Umbilical cord (tissue), 2 donors: ENCODE measurements at places on chromosomes 1 and 21.

DNA sequence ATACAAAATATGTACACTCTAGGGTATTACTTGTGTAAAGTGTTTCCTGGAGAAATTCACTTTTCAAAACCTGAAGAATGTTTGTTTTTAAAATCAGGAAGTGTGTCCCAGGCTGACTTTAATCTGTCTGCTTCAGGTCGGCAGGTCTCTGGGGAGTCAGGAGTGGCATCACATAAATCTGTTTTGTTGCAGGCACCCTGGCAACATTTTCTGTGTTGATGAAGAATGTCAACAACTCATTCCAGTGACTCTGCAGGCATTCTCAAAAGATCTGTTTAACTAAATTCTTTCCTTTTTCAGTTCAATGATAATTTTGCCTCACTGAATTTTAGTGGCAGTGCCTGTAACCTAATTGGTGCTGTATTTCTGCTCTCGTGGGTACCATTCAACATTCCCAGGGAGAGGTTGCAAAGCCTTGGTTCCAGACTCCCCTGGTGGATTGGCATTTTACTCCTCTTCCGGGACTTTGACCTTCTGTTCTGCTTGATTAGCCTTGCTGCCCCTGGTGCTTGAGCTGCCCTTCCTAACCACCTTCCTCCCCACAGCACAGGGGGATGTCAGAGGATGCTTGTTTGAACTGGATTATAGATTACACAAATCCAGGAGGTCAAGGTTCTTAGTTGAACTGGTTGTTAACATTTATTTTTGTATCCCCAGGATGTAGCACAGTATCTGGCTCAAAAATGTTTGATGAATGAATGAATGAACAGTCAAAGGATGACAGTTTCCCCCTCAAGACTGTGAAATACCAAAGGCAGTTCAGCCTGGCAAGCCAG is 55.4 kb upstream of the LPGAT1 start:
- no peak for DNase-seq

DNA sequence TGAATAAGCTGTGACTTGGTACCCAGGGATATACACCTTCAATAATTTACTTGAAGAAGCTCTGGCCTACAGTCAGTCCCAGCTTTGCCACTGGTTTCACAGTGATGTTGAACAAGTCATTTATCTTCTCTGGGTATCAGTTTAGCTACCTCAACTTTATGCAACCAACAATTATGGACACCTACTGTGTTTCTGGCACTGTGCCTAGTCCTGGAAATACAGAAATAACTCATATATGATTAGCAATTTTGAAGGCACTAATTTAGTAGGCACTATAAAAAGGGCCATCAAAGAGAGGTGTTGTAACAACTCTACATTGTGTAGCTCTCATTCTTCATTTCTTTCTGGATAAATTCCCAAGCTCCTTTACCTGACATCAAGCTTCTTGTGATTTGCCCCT is 88.6 kb upstream of the SPATA6 start:
- DNase-seq: no peak

GRCh38 chr1:109790735-109791494 is 27.2 kb upstream of the EPS8L3 start:
- DNase-seq: peak; percentile 68

GRCh38 chr1:93384656-93385055 is 38.9 kb downstream of the DR1 start:
- DNase-seq: no peak

- DNase-seq: no peak
Measured at GRCh38 chr1:38580594-38580993, 279.0 kb downstream of the RRAGC start.

DNA sequence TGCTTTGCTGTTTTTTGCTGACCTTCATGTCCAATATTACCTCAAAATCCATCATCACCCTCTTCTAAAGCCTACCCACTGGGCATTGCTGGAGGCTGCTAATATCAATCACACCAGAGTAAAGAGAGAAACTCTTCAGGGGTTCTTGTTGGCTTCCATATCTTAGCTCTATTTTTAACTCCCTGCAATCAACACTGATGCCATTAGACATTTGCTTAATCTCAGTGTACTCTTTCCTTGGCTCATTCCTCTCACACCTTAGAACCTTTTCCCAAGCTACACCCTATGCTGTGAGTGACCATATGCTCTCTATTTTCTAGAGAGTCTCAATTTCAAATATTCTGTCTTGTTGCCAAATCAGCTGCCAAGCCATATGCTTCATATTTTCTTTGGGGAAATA is 40.6 kb upstream of the RABGAP1L start:
- DNase-seq: no peak

DNA sequence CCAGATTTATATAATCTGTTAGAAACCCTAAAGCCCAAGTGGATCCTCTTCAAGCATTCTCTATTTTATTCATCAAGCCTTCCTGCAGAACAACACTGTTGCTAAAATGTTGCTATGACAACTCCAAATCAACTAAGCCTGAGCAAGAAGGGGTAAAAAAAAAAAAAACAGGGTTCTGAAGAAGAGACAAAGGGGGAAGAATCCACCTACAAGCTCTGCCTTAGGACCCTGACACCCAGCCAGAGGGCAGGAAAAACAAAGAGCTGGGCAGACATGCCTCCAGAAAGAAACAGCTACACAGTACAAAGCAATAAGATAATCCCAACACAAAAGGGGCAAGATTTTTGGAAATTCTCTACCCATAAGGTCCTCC is 1.3 kb downstream of the USF1 start:
- DNase-seq: no peak

- DNase-seq: no peak
Measured at GRCh38 chr1:220696226-220696862, 6.2 kb downstream of the C1orf115 start.

DNA sequence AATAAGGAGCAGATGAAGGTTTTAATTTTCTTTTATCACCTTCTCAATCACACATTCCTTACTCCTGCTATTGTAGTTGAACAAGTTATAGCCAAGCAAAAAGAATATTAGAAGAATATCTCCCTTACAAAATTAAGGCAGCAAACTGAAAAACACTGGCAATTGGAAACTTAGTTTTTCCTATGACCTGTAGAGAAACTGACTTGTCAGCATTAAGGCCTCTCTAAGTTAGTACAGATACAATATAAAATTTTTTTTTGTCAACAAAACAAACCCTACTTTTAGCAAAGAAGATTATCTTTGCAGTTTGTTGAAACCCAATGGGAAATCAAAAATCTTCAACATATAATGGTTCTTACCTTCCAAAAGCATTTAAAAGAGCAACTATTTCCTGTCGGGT is 61.3 kb downstream of the ERO1B start:
- no peak for DNase-seq

DNA sequence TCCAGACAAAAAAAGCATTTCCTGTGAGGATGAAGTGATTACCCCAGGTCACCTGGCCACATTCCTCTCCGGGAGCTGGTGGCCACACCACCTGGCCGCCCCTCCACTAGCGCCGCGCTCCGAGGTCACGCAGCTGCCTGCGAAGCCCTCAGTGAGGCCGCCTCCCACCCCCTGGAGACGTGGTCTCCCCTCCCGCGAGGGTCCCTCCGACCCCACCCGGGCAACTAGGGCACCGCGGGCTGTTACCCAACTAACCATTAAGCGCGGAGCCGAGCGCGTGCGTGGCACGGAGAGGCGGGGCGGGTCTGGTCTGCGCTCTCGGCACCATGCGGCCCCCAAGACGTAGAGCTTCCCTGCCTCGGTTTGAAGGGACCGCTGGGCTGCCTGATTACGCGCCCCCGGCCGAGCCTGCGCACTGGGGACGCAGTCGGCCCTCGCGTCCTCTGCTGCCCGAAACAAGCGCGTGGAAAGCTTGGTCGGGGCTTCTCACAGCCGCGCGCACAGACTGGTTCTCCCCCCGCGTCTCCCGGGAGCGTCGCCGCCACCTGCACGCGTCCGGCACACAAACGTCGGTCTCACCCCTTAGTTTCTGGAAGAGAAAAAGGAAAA is 106.5 kb downstream of the SLC16A1 start:
- DNase-seq: peak; percentile 62

GRCh38 chr1:72366466-72366865 is 84.1 kb upstream of the NEGR1 start:
- DNase-seq: no peak

GRCh38 chr1:198320759-198321158 is 164.0 kb downstream of the NEK7 start:
- no peak for DNase-seq

DNA sequence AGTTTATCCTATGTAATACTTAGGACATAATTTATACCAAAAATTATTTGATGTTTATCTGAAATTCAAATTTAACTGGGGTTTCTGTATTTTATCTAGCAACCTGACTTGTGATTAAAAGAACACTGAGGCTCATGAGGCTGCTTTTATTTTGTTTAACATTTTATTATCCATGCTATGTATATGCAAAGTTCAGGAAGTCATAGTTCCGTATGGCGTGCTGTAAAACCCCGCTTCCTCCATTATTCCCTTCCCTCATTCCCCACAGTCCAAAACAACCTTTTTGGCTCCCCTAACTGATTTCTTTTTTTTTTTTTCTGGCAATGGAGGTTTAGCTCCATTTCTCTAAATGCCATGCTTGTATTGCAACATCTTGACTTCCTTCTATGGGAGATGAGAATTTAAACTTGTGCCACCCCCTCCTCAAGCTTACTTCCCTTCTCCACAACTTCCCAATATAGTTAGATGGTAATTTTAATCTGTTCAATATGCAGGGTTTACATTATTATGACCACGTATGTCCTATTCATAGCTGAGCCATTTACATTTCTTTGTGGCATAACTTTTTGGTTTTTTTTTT is 138.0 kb upstream of the DNAH14 start:
- peak; percentile 3 for DNase-seq

DNA sequence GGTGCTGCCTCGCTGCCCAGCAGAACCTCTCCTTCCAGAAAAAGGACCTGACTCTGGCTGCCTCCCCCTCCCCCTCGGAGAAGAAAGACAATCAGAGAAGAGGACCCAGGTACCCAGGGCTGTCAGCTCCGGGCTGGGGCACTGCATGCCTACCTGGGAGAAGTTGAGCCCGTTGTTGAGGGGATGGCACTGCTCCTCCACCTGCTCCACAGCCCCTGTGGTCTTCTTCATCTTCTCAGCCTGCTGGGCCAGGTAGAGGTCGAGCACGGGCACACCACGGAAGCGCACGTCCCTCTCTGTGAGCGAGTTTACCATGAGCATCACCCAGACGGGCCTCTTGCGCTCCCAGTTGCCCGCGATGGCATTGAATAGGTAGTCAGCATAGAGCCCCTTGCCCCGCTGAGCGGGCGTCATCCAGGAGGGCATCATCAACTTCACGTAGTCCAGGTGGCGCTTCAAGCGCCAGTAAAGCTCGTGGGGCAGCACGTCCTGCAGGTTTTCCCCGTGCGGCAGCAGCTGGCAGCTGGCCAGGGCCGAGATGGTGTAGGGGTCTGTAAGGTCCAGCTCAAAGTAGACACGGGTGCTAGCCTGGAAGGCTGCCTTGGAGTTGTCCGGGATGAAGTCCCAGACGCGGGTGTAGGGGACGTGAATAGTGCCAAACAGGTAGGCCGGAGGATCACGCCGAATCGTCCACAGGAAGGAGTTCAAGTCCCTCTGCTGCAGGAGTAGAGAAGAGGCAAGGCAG is 3.1 kb downstream of the TRABD2B start:
- DNase-seq: no peak

DNA sequence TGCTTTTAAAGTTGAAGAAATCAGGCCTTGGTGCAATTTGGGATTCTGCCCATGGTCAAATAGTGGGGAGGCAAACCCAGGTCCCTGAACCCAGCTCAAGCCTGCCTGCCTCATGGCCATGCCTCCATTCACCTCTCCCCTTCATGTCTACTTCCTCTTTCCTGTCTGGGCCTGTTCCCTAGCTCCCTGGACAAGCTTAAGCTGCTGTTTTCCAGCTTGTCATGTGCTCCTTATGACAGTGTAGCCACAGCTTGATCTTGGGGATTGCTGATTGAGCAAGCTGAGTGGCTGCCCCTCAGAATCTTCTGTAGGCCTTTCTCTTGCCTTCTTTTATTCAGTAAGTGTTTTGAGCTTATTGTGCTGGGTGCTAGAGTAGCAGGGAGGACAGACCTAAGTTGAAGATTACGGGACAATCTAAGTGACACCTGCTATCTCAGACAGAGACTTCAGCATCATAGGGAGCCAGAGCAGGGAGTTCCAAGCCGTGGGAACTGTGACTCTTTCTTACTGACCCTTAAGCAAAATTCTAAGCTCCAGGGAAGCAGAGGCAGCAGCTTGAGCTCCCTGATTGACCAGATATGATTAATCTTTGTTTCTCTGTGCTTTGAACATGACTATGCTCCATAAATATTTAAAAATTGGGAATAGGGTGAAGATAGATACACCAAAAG is 520 bp upstream of the MR1 start:
- peak; percentile 77 for DNase-seq

DNA sequence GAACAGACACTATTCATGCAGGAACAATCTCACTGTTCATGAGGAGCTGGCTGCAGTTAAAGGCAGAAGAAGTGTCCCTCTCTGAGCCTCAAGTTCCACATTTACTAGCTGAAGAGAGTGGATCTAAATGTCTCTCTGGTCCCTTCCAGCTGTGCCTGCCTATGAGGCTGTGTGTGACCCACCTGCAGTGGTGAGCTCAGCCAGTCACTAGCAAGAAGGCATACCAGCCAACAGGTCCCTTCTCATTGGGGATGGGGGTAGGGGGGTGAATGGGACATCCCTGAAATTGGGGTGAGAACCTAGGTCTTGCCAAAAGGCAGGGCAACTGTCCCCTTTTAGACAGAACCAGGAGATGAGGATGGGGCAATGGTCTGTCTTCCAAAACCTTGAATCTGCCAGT is 13.6 kb downstream of the RD3 start:
- DNase-seq: no peak

DNA sequence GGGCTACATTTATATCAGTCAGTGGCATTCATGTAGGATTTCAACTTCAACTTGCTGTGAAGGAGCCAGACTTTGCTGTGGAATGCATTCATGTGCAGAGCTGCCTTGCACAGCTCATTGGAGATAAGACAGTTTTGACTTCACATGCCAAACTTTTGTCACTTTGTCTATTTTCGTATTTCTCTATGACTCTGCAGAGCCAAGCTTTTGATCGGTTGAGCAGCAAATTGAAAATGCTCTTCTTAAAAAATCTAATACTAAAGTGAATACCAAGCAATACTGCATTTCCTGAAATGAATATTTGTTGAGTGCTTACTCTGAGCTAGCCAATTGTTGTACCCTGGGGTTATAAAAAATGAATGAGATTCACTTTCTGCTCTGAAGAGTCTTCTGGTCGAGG is 388.7 kb downstream of the ST6GALNAC3 start:
- DNase-seq: no peak

- DNase-seq: no peak
Measured at GRCh38 chr1:86089765-86090164, 66.8 kb downstream of the COL24A1 start.
